ENCODE measurements at places on chromosomes 5 and 9.

DNA sequence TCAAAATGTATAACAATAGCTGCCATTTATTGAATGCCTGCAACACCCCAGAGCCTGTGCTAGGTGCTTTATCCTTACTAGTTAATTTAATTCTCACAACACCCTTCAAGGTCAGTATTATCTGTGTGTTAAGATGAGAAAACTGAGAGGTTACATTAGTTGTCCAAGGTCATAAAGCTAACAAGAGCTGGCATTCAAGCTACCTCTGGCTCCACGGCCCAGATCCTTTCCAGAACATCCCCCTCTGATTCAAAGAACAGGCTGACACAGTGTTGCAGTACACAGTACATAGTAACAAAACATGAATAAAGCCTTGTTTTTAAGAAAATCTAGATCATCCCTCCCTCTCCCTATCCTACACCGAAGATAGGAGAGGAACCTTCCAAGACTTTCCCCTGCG lies 9.4 kb upstream of the FRMPD1 start:
- DNase-seq, result no peak

GRCh38 chr9:78030553-78031443 lies 813 bp downstream of the GNAQ start:
- no peak for DNase-seq

- DNase-seq, result no peak
Observed at GRCh38 chr5:178449163-178450070, 140.8 kb downstream of the COL23A1 start.

DNA sequence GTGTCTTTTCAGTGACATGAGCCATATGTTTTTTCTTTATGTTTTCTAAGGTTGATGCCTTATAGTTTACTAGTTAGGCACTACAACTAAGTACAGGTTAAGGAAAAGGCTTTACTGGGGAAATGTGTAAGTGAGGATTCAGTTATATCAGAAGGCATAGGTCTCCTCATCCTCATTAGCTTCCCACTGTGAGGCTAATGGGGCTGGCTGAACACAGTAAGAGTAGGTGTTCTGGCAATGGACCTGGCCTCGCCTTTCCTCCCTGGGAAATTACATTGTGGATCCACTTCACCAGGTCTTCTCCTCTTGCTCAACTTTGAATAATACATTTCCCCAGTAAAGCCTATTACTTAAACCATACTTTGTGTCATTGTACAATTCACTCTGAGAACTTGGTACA lies 225.5 kb downstream of the PTPRD start:
- DNase-seq, result no peak

DNA sequence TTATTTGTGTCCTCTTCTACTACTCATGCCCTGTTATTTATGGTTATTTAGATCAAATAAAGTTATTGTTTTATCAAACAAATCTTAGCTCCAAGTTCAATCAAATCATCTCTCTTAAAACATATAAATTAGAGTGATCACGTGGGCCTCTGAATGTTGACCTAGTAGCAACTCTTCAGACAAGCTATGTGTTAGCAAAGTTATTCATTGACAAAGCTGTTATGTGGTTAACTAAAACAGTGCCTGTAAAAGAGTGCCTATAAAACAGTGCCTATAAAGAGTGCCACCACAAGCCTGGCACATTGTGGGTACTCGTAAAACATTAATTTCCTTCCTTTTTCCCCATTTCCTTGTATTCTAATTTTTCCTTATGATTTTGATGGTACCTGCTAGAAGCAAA lies 421.9 kb downstream of the HCN1 start:
- DNase-seq, result no peak

GRCh38 chr5:28014779-28015178 lies 976.4 kb upstream of the CDH9 start:
- no peak for DNase-seq

Measured in esophagus squamous epithelium (tissue), 5 donors.